ENCODE measurements at places on chromosomes 16 and 17. TPM values are rescaled to one million over a fixed set of nuclear protein-coding genes. Genes with fewer than 3 reads are reported as not detected.

Gene MT1G
- not detected for total RNA-seq

Gene PRR35
- total RNA-seq: not detected

DNA sequence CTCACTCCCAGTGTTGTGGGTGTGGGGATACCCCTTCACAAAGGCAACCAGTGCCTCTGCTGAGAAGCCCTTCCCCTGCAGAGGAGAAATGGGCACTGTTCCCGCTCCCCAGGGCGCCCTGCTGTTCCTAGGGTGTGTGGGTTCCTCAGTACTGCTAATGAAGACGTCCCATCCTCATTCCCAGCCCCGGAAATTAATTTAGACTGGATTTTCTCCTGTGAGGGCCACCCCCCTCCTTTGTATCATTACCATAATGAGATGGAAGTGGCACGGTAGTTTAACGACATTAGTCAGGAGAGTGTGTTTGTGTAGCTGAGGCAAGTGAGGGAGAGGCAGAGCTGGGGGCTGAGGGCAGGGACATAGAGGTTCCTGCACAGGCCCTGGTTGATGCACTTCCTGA, 53.2 kb downstream of the PIPOX start:
- no peak overlapping the region for H3K27ac ChIP-seq
- peaks cover 2% of the 10 kb centered on the region for H3K27me3 ChIP-seq
- no peak for DNase-seq
- H3K36me3 ChIP-seq: peaks cover 8% of the 10 kb centered on the region

Gene CCL8
- total RNA-seq: not detected

DNA sequence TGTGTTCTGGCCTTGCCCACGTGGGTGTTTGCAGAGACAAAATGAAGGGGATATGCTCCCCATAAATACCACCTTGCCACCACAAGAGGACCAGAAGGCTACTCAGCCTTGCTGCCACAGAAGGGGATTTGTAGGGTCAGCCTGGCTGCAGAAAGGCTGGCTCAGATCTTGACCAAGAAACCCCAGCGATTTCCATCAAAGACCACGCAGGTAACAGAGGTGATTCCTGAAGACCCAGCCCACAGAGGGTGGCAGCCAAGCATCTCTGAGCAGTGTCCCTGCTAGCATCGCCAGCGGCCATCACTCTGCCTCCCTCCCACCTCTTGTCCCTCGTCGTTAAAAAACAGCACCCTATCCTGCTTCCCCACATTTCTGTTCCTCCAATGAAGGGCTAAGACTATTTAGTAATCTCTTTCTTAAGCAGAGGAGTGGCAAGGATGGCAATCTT, 54.9 kb downstream of the BEAN1 start:
- H3K4me1 ChIP-seq: peaks cover 6% of the 10 kb centered on the region
- no peak overlapping the region for H3K4me3 ChIP-seq
- no peak for DNase-seq
- no peak overlapping the region for H3K27ac ChIP-seq

DNA sequence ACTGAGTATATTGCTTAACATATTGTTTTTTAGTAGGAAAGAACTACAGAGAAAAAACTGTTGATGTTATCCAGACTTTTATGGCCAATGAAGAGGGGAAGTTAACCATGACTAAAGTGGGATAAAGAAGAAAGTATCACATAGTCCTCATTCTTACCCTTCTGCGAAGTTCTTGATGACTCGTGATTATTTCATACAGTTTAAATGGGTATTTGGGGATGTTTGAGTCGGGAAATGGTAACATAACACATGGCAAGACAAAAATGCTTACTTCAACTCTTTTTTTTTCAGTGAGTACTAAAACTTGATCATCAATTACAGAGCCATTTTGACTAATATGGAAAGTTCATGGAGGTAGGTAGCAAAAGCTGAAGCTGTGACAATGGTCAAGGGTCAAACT, 4.9 kb downstream of the POLG2 start:
- H3K4me3 ChIP-seq: no peak overlapping the region
- H3K27ac ChIP-seq: no peak overlapping the region
- peaks cover 27% of the 10 kb centered on the region for H3K4me1 ChIP-seq
- peaks cover 31% of the 10 kb centered on the region for H3K36me3 ChIP-seq
- no peak for DNase-seq

DNA sequence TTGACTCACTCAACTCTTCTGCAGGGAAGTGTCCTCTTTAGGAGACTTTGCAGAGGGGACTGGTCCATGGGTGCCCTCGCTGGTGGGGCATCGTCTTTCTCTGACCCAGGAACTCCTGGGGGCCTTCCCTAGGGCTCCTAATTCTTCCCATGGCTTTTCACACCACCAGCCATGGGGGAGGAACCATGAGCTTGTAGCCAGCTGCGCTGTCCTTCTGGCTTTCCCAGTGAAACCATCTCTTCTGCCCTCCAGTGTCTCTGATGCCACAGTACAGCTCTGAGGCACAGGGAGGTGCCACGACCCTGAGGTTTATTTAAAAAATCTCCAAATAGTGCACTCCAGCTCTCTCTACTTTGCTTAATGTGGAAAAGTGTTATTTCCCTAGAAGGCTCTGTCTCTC, 78.6 kb downstream of the SDR42E1 start:
- H3K4me3 ChIP-seq: no peak overlapping the region
- no peak for DNase-seq
- no peaks in the 10 kb centered on the region for H3K4me1 ChIP-seq
- no peaks in the 10 kb centered on the region for H3K36me3 ChIP-seq
- no peak overlapping the region for H3K27ac ChIP-seq
